Activated naive CD8-positive, alpha-beta T cell treated with anti-CD3 and anti-CD28 coated beads, Interleukin-2, amount 10 ng/mL, durations not matched to agents 7 days and 5 days (primary cell): ENCODE measurements at places on chromosomes 4 and X. TPM values are rescaled to one million over a fixed set of nuclear protein-coding genes. Genes with fewer than 3 reads are reported as not detected.

DNA sequence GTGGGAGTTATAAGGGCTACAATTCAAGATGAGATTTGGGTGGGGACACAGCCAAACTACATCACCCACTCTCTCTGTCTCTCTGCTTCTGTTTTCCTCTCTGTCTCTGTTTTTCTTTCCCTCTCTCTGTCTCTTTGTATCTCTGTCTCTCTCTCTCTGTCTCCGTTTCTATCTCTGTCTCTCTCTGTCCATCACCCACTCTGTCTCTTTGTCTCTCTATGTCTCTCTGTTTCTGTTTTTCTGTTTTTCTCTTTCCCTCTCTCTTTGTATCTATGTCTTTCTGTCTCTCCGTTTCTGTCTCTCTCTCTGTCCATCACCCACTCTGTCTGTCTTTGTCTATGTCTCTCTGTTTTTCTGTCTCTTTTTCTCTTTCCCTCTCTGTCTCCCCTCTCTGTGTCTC, 25.3 kb downstream of the IL3RA start:
- no peak for DNase-seq

DNA sequence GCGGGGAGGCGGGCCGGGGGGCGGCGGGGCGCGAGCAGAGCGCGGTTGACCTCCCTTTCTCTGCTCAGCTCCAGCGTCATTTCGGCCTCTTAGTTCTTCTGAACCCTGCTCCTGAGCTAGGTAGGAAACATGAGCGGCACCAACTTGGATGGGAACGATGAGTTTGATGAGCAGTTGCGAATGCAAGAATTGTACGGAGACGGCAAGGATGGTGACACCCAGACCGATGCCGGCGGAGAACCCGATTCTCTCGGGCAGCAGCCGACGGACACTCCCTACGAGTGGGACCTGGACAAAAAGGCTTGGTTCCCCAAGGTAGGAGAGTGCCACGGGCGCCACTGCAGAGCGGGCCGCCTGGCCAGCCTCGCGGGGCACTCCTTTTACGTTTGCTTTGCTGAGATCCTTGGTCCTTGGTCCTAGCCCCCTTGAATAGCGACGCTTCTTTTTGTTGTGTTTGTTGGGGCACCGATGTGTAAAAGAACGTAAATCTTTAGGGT, at the start of gene HTATSF1:
HTATSF1 (plus strand) TSS at position 37 of the 497 bp plus-strand sequence; CDS start at position 130, 93 bp downstream.
- no peak for DNase-seq

The IL3RA gene
- total RNA-seq, result 0.77 TPM

- no peak for DNase-seq
Observed at GRCh38 chr4:84499624-84499982, 511 bp upstream of the NKX6-1 start.

DNA sequence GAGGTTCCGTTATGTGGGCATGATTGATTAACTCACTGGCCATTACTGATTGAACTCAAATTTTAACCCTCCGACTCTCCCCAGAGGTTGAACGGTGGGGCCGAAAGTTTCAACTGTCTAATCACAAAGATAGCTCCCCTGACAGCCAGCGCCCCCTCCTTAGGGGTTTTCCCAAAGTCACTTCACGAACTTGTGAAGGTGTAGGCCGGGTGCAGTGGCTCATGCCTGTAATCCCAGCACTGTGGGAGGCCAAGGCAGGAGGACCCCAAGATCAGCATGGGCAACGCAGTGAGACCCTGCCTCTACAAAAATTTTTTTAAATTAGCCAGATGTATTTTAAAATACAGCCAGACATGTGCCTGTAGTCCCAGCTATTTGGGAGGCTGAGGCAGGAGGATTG, 39.8 kb upstream of the RBM47 start:
- no peak for DNase-seq

The YY2 gene
- 1.5 TPM for total RNA-seq

GRCh38 chrX:40460926-40461325, 119.8 kb upstream of the ATP6AP2 start:
- DNase-seq, result no peak

- no peak for DNase-seq
Observed at GRCh38 chrX:117996408-117996807, 120.2 kb downstream of the KLHL13 start.

DNA sequence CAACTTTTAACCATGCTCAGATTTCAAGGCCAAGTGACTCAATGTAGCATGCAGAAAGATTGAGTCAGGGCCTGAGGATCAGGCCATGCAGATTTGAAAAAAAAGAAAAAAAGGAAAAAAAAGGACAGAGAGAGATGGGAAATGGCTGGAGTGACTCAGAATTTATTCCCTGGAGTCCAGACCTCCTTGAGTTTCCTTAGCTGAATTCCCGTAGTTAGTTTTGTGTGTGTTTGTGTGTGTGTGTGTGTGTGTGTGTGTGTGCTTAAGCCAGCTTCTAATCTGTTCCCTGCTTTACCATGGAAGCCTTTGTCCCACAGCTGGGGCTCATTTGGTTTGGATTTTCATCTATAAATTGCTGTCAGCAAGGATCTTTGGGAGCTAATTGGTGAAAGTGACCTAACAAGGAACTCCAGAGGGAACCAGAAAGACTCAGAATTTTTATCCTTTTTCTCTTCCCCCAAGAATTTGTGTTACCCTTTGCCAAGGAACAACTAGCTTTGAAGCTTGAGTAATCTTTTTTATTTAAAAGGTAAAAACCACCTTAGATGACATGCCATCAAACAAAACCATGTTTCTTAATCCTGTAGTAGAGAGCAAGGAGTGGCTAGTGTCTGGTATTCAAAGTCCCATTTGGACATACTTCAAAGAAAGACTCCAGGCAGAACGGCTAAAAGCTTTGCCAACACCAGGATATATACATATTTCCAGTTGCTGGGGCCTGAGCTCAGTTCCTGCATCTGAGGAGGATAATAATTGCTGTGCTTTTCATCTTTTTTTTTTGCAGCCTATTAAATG, 109.0 kb upstream of the DDIT4L start:
- DNase-seq, result no peak

DNA sequence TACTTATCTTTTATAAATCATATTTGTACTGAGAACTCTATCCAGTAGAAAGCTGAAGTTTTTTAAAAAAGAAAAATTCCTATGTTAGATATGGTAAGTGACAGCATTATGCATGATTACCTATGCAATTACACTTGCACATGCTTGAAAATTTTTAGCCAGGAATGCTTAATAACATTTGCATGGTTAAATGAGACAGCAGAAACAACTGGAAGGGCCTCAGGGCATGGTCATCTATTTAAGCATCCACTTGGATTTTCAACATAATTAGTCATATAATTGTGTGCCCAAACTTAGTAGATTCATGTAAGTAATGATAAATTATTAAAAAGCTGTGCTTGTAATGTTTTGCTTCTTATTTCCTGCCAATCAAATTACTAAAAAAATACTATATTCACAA, 151.9 kb downstream of the TTC29 start:
- no peak for DNase-seq

DNA sequence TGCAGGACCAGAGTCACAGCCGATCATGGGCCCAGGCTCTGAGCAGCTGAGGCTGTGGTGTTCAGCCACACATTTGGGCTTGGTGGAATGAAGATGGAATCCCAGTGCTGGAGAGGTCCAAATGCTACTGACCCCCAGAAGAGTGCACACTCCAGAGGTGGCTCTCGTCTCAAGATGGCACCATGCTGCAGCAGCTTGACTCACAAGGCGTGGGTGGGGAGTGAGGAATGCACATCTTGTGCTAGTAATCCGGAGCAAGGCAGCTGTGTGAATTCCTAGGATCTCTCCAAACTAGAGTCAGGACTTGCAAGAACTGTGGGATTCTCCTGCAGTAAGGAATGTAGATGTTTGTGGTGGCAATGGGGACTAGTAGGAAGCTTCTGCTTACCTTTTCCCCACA, 28.7 kb downstream of the RAB28 start:
- DNase-seq, result no peak

The REELD1 gene
- 0.28 TPM for total RNA-seq

- DNase-seq, result no peak
Observed at GRCh38 chr4:147823130-147823529, 91.2 kb downstream of the ARHGAP10 start.

DNA sequence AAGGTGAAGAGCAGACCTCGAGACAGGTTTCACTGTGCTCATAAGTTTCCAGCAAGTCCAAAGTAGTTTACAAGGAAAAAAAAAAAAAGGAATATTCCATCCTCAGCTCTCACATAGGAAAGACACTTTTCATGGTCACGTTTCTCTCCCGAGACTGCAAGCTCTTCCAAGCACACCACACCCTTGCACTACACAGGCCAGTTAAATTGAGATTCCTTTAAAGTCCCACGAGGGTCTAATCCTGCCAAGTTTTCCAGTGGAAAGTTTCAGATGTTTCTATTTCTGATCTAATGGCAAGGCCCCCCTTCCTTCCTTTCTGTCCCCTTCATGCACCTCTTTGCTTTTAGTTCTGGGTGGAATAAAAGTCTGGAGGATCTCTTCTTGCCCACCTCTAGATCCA, 67.9 kb upstream of the PCDH19 start:
- DNase-seq, result no peak

DNA sequence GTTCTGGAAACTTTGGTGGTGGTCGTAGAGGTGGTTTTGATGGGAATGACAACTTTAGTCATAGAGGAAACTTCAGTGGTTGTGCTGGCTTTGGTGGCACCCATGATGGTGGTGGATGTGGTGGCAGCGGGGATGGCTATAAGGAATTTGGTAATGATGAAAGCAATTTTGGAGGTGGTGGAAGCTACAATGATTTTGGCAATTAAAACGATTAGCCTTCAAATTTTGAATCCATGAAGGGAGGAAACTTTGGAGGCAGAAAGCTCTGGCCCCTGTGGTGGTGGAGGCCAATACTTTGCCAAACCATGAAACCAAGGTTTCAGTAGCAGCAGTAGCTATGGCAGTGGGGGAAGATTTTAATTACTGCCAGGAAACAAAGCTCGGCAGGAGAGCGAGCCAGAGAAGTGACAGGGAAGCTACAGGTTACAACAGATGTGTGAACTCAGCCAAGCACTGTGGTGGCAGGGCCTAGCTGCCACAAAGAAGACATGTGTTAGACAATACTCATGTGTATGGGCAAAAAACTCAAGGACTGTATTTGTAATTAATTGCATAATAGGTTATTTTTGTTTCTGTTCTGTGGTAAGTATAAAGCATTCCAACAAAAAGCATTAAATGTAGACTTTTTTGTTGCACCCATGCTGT, 23.2 kb upstream of the SOD3 start:
- DNase-seq, result no peak

DNA sequence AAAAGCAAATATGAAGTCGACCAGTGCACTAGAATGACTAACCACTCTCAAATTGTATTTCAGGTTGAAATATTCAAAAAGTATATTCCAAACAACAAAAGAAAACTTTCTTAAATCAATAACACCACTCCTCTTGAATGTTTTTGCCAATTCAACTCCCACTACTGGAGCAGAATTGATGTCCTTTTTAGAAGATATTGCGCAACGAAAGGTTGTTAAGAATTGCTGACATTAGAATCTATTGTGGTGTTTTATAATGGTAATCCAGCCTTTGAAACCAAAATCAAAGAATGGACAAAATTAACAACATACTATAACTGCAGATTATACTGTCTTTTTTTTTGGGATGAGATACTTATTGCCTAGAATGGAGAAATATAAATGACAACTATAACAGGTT, 331.3 kb downstream of the GRXCR1 start:
- DNase-seq, result no peak

DNA sequence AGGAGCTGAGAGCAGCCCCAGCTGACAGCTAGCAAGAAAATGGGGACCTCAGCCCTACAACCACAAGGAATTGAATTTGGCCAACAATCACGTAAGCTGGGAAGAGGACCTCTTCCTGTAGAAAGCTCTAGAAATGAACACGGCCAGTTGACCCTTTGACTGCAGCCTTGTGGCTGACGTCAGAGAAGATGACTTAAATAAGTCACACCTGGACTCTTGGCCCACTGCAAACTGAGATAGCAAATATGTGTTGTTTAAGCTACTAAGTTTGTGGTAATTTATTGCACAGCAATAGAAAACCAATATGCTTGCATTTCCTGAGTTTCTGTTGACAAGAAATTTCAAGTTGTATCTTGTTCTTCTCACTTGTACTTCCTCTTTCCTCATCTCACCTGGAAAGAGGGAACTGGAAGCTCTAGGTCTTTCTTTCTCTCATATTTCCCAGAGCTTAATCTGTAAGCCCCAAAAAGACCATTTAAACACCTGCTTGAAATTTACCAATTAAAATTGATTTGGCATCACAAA, 18.8 kb downstream of the PRKG2 start:
- DNase-seq, result no peak

DNA sequence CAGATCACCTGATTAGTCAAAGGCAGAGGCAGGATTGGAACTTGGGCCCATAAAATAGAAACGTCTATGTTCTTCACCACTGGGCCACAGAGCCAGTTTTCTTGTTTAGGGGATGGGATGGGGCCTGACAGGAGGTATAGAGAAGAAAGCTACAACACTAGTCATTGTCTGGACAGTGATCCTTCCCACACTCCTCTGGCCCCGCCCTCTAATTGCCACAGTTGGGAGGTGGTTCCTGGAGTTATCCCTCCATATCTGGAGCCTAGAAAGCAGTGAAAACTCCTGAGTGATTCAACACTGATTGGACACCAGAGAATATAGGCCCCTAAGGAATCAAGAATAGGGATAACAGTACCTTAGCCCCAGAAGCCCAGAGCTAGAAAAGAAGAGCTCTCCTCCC, 22.9 kb downstream of the RASL11B start:
- no peak for DNase-seq

DNA sequence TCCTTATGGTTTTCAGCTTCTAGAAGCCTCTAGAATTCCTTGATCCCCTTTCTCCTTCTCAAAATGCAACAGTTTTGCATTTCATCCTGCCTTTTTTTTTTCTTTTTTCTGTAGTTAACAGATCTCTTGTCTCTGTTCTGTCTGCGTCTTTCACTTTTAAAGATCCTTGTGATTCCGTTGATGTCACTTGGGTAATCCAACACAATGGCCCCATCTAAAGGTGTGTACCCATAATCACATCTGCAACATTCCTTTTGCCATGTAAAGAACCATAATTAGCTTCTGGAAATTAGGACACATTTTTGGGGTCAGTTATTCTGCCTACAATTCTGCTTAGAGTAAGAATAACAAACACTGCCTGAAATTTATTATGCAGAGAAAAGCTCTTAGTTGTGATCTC, 1180.9 kb upstream of the ADGRL3 start:
- DNase-seq, result no peak

The POU4F2 gene
- not detected for total RNA-seq

GRCh38 chrX:39008549-39008948, 207.3 kb downstream of the MID1IP1 start:
- DNase-seq, result no peak

GRCh38 chrX:56968980-56969379, 26.4 kb downstream of the SPIN3 start:
- DNase-seq, result no peak

The RHOXF2B gene
- total RNA-seq, result not detected

GRCh38 chrX:110045421-110045820, 42.5 kb downstream of the TMEM164 start:
- no peak for DNase-seq

The ELOVL6 gene
- 9.9 TPM for total RNA-seq

DNA sequence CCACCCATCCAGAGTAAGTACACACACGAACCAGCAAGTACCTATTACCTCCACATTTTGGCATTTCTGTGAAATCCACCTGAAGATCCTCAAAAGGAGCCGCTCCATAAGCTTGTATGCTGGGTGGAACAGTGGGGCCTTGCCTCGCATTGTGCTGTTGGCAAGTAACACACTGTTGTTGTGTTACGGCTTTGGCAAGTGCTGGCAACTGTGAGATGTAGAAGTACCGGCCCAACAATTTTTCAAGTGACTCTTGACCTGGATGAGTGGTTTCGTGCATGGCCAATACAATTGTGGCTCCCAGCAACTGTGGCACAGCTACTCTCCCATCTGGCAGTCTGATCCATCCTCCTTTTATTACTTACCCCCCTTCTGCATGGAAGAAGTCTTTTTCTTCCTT, 128.7 kb downstream of the CCNB3 start:
- DNase-seq, result no peak

GRCh38 chr4:11051181-11051580, 366.6 kb upstream of the CLNK start:
- DNase-seq, result no peak

The TGIF2LX gene
- not detected for total RNA-seq
